ENCODE measurements at places on chromosomes 16 and 17.

DNA sequence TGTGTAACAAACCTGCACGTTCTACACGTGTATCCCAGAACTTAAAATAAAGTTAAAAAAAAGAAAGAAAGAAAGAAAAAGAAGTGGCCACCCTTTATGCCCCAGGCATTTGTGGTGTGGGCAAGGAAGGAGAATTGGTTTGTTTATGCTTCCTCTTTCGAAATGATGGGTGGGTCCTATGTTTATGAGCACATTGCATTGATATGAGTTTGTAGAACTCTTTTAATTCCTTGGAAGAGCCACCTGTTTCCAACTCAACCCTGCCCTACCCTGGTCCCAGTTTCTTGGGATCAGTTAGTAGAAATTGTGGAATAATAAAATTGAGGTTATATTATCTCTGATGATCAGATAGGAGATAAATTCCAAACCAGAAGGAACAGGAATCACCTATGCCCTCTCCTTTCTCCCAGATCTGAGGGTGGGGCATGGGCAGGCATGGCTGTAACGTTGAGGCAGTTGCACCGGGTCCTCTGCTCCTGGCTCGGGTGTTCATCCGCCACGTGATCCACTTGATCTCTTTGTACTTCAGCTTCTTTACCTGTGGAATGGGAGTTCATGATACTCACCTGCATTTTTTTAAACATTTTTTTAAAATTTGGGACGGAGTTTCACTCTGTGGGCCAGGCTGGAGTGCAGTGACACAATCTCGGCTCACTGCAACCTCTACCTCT is 15.9 kb downstream of the CHAD start:
- DNase-seq: no peak

- DNase-seq: no peak
Measured at GRCh38 chr17:29573871-29574731, 5.6 kb downstream of the TP53I13 start.

DNA sequence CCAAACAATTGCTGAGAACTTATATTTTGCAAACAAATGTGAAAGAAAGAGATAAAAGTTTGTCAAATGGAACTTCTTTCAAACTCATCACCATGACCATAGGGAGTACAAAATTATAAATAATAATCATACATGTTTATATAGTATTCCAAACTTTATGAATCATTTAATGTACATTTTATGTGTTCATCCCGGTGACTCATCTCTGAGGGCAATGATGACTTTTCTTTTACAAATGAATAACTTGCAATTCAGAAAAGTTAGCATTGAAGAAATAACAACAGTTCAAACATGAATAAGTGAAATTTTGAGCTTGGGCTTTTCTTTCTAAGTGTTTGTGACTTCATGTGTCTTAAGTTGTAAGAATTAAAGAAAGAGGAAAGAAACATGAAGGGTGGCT is 66.3 kb upstream of the CDH8 start:
- peak; percentile 42 for DNase-seq

DNA sequence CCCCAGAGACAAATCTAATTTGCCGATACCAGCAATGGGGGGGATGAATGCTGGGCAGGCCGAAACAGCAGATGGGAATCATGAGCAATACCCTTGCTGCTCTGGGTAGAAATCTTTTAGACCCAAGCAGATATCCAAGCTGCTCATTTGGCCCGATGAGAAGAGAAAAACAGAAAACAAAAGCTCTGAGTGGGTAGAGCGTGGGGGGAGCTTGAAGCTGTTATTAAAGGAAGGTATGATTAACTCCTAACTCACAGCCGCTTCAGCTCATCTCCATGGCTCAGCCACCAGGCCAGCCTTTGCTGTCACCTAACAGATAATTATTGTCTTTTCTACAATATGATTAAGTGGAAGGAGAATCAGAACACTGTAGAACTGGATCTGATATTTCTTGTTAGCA is 58.3 kb downstream of the VPS35L start:
- peak; percentile 8 for DNase-seq

GRCh38 chr16:31093132-31093703 is 1.4 kb downstream of the VKORC1 start:
- peak; percentile 51 for DNase-seq

DNA sequence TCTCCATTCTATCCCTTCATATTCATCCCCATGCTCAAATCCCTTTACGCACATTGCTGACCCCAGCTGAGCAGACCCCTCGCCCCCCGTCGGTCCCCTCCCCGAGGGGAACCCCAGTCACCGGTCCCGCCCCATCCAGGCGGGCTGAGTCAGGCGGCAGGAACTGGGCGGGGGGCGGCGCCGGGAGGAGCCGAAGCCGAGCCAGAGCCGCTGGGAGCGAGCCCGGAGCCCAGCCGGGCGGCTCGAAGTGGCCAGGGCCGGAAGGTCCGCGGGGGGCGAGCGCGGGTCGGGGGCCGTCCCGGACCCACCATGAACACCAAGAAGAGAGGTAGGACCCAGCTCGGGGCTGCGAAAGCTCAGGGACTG is 8.6 kb downstream of the RIPOR1 start:
- DNase-seq: peak; percentile 49

DNA sequence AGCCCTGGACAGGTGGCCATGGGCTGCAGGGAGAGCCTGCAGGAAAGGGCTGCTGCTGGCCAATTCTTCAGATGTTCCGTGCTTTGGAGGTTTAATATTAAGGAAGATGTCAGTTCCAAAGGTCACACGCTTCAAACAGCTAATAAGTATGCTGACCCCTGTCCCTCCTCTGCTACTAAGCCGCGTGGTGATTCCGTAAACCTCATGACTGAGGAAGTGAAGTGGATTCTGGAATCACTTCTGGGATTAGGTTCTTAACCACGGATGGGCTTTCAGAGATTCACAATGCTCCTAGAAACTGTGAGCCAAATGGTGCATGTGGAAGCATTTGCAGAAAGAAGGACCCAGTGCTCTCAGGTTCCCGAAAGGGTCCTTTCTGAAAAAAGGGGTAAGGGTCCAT is 28.5 kb upstream of the ERN1 start:
- DNase-seq: no peak

DNA sequence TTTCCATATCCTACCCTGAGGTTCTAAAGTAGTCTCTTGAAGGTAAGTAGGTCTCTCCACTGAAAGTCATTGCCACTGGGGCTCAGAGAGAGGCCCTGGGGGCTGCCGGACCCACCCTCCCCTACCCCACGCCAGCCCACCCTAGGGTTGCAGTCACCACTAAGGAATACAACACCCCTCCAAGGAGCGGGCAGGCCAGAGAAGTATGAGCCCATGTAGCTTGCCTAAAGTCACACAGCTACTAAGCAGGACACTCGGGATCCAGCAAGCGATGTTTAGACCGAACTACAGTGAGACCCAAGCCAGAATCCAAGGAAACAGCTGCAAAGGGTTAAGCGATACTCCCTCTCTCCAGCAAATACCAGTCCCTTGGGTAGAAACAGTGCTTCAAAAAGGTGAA is 27.0 kb downstream of the C16orf78 start:
- DNase-seq: no peak

DNA sequence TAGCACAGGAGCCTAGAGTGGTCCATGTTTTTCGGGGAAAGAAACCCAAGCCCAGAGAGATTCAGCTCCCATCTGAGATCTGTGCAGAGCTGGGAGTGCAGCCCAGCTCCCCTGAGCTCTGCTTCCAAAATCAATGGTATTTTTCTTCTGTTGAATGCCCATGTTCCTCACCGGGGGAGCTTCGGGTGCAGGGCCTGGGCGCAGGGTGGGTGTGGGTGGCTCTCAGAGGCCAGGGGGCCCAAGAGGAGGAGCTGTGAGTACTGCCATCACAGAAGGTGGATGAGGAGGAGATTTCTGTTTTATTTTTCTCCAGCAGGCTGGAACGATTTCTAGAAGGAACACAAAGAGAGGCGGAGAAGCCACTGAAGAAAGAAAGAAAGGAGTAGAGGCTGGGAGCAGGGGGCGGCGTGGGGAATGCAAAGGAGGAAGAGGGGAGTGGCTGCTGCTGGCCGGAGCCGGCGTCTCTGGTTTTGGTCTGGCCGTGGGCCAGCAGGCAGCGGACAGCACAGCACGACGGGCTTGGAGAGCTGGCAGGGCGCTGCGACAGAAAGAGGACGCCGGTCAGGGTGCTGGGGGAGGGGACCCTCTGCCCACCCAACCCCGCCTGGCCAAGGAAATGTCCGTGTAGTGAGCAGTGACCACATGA is 76.2 kb upstream of the KSR1 start:
- DNase-seq: peak; percentile 62

DNA sequence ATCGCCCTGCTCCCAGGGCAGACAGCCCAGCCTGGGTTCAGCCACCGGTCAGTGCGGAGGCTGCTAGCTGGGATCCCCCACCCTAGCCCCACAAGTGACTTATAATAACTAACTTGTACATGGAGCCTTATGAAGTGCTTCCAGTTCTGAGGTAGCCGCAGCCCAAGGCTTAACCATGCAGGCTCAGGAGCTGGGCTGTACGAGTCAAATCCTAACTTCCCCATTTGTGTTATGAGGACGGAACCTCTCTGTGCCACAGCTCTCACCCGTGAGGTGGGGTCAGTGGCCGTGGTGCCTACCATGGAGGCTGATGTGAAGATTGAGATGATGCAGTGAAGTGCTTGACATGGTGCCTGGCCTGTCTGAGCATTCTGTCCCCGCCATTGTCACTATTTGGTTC is 27.8 kb upstream of the GOSR2 start:
- no peak for DNase-seq

GRCh38 chr17:79085154-79085920 is 10.7 kb downstream of the ENGASE start:
- DNase-seq: no peak

DNA sequence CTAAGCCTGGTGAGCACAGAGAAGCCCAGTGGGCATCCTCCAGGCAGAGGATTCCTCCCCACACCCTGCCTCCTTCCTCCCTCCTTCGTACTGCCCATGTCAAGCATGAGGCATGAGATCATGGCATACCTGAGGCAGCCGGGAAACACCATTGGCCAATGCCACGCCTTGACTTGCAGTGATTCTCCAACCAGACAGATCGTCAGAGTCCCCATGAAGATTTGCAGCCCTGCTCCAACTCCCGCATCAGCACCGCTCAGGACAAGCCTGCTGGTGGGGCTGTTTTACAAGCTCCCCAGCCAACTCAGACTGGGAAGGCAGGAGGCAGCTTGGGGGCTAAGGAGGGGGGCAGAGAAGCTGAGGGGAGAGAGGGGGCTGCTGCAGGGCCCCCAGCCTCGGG is 2.9 kb upstream of the KRT16 start:
- DNase-seq: no peak

DNA sequence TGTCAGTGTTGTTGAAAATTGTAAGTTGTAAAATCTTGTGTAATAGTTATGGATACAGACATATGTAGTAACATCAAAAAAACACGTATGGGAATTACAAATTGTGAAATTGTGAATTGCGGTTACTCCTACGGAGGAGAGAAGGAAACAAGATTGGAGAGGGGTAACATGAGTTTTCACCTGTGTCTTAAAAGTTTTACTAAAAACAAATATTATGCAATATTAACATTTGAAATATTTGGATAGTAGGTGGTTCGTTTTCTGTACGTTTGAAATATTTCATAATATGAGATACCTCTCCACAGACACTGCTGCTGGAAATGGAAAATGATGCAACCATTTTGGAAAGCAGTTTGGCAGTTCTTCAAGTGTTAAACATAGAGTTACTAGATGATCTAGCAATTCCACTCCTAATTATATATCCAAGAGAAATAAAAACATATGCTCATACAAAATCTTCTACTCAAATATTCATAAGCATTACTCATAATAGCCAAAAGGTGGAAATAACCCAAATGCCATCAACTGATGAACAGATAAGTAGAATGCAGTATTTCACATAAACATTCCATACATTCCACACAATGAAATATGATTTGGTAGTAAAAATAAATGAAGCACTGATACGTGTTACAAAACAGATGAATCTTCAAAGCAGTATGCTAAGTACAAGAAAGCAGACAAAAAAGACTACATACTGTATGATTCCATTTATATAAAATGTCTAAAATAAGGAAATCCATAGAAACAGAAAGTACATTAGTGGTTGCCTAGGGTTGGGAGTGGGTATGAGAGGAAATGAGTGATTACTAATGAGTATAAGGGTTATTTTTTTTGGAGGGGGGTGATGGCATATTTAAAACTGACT is 40.7 kb upstream of the ABCA10 start:
- DNase-seq: peak; percentile 93

- DNase-seq: no peak
Measured at GRCh38 chr16:87380403-87380802, 3.2 kb downstream of the FBXO31 start.

DNA sequence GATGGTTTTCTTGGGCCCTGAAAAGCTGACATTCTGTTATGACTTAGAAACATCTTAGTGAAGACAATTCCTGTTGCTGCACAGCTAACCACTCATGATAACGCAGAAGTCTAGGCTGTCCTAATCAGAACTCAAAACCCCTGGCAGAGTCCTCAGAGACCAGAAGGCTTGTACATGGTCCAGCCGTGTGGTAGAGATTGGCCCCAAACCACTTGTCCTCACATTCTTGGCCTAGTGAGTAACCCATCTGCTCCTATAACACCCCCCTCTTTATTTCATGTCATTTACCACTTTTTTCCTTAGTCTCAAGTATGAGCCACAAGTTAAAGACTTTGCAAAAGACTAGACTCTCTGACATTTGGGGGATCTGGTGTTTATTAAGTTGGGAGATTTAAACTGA is 116.5 kb upstream of the ADAMTS18 start:
- peak; percentile 84 for DNase-seq

DNA sequence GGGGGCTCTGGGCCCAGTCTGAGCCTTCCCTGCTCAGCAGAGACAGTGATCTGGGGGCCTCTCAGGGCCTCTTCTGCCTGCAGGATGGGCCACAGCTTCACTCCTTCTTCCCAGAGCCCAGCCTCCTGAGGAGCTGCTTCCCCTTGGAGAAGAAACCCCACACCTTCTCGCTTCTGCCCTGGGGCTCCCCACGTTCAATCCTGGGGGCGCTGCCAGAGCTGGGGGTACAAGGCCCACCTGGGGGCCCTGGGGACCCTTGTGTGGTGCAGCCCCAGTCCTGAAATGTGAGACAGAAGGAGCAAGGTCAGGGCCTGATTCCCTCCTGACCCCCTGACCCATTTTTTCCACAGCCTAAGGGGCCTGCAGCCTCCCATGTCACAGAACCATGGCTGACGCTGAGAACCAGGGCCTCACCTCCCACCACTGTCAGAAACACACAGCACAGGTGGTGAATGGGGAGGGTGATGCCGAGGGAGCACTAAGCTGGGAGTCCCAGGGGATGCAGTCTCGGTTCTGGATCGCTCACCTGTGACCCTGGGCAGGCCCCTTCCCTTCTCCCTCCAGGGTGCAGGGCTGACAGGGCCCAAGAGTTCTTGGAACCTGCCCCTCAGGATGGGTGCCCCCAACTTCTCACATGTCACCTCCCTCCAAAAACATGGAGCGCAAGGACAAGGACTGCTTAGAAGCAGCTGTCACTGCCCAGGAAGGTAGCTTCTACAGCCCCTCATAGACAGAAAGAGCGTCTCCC is 21.6 kb upstream of the MPO start:
- DNase-seq: no peak

DNA sequence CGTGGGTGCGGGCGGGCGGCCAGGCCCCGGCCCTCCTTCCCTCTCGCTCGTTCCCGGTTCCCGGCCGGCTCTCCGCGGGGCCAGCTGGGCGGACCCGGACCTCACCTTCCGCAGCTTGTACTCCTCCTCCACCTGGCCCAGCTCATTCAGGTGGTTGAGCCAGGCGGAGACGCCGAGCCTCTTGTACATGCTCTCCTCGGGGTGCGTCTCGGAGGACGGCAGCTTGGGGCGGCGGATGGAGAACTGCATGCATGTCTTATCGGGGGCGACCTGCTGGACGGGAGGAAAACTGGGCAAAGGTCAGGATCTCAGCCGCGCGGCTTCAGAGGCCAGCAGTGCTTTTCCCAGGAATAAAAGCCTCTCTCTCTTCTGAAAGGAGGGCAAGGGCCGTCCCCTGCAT is 85.4 kb downstream of the TBC1D16 start:
- no peak for DNase-seq

GRCh38 chr17:18970582-18971480 is 18.9 kb downstream of the SLC5A10 start:
- no peak for DNase-seq

- peak; percentile 51 for DNase-seq
Measured at GRCh38 chr16:50234771-50235556, 31.4 kb upstream of the ADCY7 start.
